ENCODE measurements at places on chromosomes 11 and 22.

GRCh38 chr11:36148701-36149100, 140.5 kb downstream of the COMMD9 start:
- DNase-seq = no peak

- peak; percentile 56 for DNase-seq
Observed at GRCh38 chr22:50169774-50170341, 673 bp upstream of the PANX2 start.

DNA sequence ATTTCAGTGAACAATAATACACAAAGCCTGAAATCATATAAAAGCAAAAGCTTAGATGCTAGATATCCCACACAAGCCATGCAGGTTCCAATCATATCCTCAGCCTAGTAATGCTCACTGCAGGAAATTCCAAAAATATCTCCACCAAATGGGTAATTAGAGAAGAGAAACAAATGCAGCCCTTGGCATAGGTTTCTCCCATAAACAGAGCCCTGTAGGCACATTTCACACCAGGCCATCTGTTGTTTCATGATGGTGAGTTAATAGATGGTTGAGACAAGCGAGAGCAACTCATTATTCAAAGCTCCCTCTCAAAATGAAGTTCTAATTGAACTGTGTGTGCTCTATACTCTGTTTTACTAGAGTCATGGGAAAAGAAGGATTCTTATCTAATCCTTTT, 154.6 kb upstream of the TRPC6 start:
- no peak for DNase-seq

DNA sequence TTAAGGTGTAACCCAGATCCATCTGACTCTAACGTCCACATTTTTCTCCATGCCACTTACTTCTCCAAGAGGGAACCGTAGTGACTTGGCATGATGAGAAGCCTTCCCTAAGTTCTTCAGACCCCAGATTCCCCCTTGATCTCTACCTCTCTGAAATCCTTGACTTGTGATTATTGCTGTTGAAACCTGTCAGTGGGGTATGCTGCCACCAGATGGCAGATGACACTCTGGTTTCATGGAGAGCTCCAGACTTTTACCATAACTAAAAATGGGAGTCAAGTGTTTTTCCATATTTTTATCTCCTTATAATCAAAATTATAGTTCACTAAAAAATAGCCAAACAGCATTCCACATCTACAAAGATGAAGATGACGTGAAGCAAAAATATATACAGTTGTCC, 504.2 kb downstream of the SOX6 start:
- no peak for DNase-seq

DNA sequence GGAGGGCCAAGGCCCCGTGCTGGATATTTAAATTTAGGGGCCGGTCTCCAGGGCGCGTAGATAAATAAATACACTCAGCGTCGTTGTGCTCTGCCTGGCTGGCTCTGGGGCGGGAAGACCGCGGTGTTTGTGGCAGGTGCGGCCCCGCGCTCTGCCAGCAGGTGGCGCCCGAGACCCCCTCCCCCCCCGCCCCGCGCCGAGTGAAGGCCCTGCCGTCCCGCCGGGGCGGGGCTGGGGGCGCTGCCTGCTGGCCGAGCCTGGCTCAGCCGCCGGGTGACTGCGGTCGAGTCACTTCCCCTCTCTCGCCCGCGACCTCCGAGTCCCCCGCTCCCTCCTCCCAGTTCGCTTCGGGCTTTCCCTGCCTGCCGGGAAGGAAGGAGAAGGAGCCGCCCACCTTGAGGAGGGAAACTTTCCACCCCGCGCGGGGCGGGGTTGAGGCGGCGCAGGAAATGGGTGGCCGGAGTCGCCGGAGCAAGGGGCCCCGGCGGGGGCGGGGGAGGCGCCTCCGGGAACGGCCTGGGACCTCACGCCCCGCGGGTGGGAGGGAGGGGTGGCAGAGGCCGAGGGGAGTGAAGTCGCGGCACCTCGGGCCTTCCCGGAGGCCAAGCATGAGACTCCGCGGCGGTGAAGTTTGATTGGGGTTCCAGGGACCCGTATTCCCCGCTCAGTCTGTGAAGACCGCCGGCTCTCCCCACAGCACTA, 1.6 kb upstream of the EHBP1L1 start:
- DNase-seq = peak; percentile 77

GRCh38 chr22:37030560-37031281, 11.2 kb downstream of the MPST start:
- DNase-seq = no peak

DNA sequence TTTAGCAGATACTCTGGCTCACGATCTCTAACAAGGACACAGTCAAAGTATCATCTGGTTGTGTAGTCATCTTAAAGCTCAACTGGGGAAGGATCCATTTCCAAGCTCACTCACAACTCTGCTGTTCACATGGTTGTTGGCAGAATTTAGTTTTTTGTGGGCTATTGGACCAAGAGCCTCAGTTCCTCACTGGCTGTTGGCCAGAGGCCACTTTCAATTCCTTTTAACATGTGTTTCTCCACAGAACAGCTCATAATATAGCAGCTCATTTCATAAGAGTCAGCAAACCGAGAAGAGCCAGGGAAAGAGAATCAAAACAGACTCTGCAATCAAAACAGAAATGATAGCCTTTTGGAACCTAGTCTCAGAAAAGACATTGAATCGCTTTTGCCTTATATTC, 22.6 kb downstream of the IZUMO1R start:
- DNase-seq = no peak

DNA sequence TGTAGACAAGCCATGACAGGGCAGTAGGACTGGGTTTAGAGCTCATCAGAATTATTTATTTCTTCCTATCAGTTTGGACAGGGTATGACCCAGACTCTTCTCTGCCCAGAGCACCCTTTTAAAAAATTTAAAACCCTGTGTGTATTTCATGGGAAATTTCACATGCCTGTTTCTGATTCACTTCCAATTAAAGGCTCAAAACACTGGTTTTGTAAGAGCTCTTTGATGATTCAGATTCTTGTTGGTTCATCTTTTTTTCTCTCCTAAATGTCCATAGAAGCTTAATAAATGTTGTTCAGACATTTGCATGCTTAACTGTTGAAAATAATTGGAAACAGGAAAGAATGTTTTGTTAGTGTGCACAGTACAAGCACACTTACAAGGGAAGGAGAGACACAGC, 13.8 kb downstream of the FLI1 start:
- DNase-seq = no peak

GRCh38 chr22:39115977-39116621, 19.1 kb downstream of the APOBEC3H start:
- no peak for DNase-seq

GRCh38 chr11:16776711-16777612, 38.5 kb downstream of the C11orf58 start:
- no peak for DNase-seq

DNA sequence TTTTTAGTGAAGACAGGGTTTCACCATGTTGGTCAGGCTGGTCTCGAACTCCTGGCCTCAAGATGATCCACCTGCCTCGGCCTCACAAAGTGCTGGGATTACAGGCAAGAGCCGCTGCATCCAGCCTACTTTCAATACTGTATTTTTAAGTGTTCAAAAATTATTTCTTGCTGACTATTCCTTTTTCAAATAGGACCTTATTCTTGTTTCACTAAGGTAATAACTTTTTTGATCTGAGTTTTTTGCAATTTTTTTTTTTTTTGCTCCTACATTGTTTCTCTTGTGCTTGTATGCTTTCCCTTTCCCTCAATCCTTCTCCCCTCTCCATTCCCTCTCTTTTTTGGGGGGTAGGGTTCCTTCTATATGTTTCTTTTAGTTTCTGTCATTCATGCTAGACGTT, 73.1 kb downstream of the FAM168A start:
- no peak for DNase-seq

DNA sequence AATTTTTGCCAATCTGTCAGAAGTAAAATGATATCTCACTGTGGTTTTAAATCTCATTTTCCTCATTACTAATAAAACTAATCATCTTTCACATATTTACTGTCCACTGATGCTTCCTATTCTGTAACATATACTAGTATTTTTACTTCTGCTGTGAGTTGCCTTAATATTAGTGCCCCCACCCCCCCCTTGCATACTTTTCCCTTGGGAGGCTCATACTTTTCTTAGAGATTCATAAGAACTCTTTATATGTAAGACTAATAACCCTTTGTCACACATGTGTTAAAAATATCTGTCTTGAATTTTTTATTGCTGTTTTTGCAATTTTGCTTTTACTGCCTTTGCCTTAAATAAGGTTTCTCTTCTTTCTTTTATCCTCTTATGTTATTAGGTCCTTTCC, 87.2 kb downstream of the PHF21A start:
- DNase-seq = no peak

- no peak for DNase-seq
Observed at GRCh38 chr11:87775036-87775435, 400.2 kb downstream of the RAB38 start.

- no peak for DNase-seq
Observed at GRCh38 chr11:128279866-128280265, 307.5 kb downstream of the ETS1 start.

- DNase-seq = no peak
Observed at GRCh38 chr11:112590764-112591163, 330.1 kb upstream of the PLET1 start.

DNA sequence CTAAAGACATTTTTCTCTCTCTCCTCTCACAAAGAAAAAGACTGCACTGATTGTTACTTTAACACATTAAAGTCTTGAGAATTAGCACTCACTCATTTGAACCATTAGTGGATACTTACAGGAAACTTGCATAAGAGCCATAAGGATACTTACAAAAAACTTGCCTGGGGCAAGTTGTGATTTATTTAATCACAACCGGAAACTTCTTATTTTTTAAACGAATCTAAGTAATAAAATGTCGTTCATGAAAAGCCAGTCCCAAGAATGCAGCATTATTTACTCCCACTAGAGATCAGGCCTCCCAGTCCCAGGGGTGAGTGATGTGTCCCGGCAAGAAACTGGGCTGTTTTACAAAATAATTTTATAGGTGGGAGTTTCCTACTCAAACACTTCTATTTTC, 59.3 kb upstream of the TTC12 start:
- DNase-seq = no peak

- no peak for DNase-seq
Observed at GRCh38 chr22:17820879-17821439, 46.7 kb upstream of the BID start.

DNA sequence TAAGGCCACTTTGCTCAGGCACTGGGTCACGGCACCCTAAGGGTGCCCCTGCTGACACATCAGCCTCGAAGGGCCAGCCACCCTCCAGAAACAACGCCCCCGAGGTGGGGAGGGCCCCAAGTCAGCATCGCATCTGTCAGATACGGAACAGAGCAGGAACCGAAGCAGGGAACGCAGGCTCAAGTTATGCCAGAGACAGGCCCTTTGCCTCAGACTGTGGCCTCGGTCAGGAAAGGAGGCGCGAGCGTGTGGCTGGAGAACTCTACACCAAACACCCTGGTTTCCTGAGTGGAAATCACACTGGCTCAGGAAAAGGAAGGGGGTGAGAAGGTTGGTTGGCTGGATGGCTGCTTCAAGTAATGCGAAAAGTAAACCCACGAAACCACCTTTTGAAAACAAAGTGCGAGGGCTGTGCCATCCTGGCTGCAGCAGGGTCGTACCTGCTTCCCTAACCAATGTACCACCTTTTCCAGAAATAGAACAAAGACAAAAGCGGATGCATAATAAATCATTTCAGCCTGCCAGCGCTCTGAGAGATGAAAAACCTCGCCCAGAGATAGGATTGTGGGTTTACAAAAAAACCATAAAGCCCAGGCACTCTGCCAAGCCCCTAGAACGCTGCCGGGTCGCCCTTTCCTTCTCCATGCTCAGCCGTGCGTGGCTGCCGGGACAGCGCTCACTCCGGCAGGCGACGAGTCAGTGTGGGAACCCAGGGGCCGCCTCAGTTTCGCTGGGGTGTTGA, 38.6 kb downstream of the TRMU start:
- DNase-seq = no peak

DNA sequence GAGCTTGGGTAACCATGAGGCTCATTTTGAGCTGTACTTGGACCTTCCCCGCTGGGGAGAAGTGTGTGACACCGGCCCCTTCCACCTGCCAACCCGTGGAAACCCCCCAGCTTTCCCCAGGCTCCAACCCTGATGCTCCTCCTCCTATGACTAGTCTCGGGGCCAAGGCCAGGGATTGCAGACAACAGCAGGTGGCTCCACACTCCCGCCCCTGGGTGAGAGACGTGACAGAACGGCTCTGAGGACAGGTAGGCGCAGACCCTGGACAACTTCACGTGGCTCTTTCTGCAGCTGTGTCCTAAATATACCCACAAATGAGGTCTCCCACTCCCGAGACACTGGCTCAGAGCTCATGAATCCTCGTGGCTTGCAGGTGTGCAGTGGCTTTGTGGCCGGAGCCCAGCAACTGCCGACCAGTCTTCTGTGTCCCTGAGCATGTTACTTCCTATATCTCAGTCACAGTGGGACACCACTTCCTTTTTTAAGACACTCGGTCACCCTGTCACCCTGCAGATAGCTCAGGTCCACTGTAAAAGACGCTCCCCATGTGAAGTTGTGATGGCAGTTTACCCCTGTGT, 55.2 kb downstream of the NECTIN1 start:
- no peak for DNase-seq

DNA sequence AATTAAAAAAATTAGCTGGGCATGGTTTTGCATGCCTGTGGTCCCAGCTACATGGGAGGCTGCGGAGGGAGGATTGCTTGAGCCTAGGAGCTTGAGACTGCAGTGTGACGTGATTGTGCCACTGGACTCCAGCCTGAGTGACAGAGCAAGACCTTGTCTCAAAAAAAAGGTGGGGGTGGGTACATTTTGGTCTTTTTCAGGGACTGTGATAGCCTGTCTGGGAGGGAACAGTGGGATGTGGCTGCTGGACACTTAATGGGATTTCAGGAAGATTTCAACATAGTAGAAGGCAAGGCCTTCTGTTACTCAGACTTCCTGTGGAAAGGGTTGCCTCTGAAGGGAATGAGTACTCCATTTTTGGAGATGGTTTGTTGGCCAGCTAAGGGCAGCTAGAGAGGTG, 40.6 kb downstream of the RELT start:
- no peak for DNase-seq

DNA sequence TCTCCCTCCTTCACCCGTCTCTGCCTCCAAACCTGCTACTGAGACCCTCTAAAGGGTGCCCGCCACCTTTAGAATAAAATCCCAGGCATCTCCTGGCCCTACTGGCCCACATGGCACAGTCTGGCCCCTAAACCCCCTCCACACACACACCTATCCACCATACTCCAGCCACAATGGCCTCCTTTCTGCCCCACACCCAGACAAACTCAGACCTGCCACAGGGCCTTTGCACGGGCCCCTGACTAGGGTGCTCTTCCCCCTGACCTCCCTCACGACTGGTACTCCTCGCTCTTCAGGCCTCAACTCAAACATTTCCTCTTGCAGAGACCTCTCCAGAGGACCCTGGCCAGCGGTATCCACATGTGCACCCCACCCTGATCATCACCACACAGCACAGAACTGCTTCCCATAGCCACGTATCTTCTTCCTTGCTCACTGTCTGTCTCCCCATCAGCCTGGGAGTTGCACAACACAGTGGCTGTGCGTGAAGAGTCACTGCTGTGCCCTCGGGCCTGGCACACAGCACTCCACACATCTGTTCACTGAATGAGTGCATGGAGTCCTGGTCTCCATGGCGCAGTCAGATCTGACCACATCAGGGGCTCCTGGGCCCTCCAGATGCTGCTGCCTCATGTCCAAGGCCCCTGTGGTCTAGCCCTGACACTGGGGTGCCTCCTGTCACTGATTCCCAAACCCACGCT, 66.2 kb upstream of the TCF20 start:
- no peak for DNase-seq

- no peak for DNase-seq
Observed at GRCh38 chr11:76216536-76217325, 10.4 kb upstream of the WNT11 start.
